ENCODE measurements at places on chromosomes 12 and 14. TPM values are rescaled to one million over a fixed set of nuclear protein-coding genes. Genes with fewer than 3 reads are reported as not detected.

GRCh38 chr12:75707983-75708382 is 196.6 kb upstream of the KRR1 start:
- no peak for DNase-seq

PLEKHG7 gene
- not detected for total RNA-seq

RHOJ gene
- 0.50 TPM for total RNA-seq

PTPRQ gene
- not detected for total RNA-seq

DNA sequence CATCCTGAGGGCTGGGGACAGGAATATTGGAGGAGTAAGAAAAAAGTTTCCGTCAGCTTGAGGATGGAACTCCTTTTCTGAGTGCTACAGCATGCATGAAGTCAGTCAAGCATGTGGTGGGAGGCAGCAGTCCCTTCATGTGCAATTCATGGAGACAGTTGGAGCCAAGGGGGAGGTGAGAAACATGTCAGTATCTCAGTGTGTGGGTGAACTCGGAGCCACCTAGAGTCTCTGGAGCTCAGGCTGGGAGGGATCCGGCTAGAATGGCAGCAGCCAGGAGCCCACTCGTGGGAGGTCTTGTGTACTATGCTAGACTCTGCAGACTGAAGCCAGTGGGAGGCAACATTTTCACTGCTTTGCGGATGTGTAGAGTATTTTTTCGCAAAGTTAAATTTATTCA is 60.3 kb downstream of the AVPR1A start:
- no peak for DNase-seq

AGAP2 gene
- 11.2 TPM for total RNA-seq
